ENCODE measurements at places on chromosomes 11 and 22. TPM values are rescaled to one million over a fixed set of nuclear protein-coding genes. Genes with fewer than 3 reads are reported as not detected.
A peak's percentile ranks its signal among the peaks of the same experiment; 100 is the strongest.

Gene CAT
- polyA plus RNA-seq, result 48.1 TPM

Gene OR4A16
- polyA plus RNA-seq, result not detected

DNA sequence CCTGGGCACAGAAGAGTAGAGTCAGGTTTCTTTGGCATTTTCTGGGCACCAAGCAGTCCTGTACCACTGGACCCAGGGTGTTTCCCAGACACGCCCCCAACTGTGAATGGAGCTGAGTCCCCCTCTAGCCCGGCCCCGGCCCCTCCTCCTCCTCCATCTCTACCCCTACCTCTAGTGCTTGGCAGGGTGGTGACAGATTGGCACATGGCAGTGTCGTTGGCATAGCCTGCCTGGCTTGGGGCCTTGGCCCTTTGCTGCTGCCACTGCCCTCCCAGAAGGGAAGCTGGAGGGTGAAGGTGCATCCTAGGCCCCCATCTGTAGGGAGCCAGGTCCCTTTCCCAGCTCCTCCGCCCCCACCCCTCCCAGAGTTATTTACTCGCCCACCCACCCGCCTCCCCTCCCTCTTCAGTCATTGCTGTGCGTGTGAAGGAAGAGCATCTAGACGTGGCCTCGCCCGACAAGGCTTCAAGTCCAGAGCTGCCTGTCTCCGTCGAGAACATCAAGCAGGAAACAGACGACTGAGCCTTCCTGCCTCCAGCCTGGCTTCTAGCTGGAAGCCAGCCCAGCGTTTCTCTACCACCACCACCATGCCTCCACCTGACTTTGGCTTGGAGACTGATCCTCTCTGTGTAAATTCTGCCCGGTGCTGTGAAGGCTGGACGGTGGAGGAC, 10.9 kb downstream of the CHADL start:
- no peak for DNase-seq

DNA sequence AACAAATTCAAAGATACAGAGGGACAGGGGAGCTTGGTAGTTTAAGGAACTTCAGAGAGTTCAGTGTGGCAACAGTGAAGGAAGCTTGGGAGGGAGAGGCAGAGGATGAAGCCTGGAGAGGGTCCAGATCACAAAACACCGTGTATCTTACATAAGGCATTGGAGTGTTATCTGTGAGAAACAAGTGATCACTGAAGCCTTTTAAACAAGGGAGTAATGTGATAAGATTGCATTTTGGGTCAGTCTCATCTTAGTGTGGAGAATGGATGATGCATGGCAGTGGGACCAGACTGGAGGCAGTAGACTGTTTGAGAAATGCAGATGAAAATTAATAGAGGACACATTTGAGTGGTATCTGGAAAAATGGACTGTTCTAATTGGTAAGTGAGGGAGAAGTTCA, 79.4 kb downstream of the EXT2 start:
- DNase-seq, result no peak

DNA sequence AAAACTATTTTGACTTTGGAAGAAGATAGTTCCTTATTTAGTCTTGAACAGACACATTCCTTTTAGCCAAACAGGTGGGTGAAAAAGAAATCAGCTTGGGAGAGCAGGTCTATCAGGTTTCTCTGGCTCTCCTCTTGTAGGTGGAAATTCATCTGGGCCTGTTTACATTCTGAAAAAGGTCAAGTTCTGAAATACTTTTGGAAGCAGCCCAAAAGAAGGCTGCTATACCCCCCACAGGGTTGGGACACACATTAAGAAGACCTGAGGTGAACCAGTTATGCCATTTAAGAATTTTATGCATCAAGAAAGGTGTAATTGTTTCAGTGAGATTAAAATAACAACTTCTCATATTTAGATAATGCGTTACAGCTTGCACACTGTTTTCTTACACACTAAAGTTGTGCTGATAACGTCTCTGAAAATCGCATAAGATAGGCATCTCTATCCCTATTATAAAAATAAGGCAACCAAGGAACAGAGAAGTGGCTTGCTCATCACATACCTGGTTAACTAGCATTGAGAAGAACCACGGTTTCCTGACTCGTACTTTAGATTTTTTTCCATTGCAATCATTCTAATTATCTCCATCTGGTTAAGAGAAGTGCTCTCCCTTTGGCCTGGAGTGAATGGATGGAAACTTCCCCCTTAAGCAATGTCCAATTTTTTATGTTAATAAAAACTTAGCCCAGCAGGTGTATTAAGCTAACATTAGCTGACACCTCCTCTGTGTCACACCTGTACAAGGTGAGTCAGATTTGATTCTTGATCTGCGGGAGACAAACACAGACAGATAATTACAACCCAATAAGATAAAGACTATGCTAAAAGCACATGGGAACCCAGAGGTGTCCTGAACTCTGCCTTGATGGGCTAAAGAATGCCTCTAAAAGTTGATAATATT, 60.5 kb upstream of the UCP3 start:
- DNase-seq, result peak; percentile 41

DNA sequence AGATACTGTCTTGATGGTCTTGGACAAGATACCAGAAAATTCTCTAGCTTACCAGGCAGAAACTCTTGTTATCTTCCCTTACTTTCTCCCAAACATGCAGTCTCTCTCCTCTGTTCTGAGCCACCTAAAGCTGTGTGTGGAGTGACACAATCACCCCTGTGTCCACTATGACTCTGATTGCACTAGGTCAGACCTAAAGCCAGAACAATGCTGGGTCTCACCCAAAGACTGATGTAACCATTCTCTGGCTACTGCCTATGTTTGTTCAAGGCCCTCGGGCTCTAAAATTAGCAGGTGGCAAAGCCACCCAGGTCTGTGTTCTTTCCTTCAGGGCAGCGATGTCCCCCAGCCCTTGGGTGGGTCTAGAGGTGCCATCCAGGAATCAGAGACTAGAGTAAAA, 200.5 kb downstream of the KCNA4 start:
- DNase-seq, result no peak

DNA sequence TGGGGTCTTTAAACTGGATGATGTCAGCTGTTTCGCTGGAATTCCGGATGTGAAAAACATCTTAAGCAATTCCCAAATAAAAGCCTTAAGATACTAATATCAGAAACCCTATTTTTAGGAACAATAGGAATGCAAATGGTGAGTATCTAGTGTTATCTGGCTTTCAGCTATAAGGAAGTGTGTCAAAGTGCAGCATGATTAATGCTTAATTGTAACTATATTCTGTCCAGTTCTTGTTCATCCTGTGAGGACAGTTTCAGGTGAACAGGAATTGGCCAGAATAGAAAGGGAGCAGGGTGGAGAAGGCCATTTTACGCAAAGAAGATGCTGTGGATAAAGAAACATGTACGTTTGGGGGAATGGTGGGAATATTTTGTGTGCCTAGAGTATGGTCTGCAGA, 108.2 kb downstream of the RASSF10 start:
- no peak for DNase-seq

GRCh38 chr11:133619397-133619796, 87.1 kb upstream of the OPCML start:
- no peak for DNase-seq

DNA sequence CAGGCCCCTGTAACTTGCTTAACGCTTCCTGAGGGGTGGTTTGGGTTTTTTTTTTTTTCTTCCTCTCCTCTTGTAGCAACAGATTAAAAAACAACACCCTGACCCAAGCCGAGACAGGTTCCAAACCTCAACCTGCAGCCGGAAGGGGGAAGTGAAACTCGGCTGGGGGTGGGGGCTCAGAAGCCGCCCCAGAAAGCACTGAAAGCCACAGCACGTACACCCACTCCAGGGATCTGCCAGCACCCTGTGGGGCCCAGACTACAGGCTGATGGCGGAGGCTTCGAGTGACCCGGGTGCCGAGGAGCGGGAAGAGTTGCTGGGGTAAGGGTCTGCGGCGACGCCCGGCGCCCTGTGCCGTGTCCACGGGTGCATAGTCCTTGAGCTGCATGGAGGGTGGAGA, at the start of gene LSP1:
LSP1 (plus strand) TSS at position 208 of the 400 bp plus-strand sequence; CDS start at position 269, 61 bp downstream.
- DNase-seq, result no peak

All from IMR-90 (cell line).